ENCODE measurements at places on chromosomes 4 and X. TPM values are rescaled to one million over a fixed set of nuclear protein-coding genes. Genes with fewer than 3 reads are reported as not detected.

DNA sequence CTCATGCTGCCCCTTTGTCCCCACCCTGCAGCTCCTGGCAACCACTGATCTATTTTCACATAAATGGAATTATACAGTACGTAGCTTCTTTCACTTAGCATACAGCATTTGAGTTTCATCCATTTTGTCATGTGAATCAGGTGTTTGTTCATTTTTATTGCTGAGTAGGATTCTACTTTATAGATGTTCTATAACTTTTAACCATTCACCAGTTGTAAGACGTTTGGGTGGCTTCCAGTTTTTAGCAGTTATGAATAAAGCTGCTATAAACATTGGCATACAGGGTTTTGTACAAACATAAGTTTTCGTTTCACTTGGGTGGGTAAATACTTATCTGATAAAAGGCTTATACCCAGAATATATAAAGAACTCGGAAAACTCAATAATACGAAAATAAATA is 102.3 kb upstream of the KLHL13 start:
- DNase-seq = no peak

DNA sequence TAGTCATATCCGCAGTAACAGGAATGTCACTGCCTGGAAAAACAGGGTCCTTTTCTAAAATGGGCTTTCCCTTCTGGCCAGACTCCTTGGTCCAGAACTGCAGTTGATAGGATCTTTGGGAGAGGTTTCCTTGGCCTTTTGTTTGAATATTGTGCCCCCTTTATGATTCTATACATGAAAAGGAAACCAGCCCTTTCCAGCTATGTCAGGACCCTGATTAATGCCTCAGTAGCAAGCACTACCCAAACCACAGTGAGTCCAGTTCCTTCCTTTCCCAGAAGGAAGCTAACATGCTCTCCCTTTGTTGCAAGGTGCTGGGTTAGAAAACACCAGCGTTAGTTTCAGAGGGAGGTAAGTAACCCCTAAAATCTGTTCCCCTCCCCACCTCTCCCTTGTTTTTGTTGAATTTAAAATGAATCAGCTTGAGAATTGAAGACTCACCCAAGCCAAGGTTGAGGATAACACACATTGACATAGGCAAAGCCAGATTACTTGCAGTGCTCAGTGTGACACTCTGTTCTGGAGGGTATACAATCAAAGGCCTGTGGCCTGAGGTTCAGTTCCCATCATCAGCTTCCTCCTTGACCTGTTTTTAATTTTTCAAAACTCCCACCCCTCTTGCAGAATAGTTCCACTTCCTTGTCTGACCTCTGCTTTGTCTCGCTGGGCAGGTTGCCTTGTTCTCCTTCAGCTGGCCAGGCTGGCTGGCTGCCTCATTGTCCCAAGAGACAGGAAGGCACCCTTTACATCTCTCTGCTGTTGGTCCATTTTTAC is 87.6 kb upstream of the PLAC1 start:
- DNase-seq = no peak

DNA sequence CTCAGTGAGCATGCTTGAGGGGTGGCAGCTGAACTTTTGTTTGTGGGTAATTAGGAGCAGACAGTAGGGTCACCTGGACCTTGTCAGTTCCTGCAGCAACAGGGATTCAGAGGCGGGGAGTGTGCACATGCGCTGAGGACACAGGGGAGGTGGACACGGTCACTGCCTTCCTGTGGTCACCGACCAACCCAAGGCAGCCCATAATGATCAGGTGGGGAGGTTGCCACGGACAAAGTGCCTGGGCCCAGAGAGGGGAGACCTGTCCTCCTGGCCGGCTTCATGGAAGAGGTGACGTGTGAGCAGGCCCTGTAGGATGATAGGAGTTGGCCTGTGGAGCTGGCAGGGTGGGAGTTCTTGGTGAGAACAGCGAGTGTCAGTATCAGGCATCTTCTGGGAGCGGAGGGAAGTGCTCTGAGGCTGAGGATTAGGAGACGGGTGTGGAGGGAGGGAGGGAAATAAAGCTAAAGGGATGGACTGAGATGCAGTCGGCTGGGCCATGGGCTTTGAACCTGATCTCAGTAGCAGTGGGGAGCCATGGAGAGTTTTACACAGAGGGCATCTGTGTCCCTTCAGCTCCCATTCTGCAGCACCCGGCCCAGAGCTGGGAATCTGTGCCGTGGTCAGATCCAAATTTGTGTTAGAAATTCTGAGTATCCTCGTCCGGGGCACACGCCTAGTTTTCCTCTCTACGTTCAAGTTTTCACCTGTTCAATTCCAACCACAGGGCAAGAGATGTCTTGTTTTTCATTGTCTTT is 100.0 kb downstream of the PSAPL1 start:
- no peak for DNase-seq

GRCh38 chr4:56733352-56733751 is 52.3 kb upstream of the HOPX start:
- DNase-seq = no peak

DNA sequence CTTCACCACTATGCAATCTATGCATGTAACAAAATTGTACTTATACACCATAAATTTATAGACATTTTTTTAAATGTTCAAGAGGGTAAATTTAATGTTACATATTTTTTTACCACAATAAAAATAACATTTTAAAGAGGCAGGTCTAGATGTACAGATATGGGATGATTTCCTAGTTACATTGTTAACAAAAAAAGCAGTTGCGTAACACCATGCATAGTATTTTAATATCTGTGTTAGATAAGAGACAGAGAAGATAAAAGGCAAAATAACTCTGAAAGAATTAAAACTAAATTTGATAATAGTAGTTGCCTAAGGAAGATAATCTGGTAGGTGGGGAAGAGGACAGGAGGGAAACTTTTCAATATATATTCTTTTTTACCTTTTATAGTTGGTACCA is 9.1 kb upstream of the ATRX start:
- no peak for DNase-seq

- DNase-seq = no peak
Observed at GRCh38 chr4:43146198-43146597, 253.7 kb downstream of the GRXCR1 start.

- no peak for DNase-seq
Observed at GRCh38 chrX:2325076-2325784, 175.5 kb downstream of the DHRSX start.

DNA sequence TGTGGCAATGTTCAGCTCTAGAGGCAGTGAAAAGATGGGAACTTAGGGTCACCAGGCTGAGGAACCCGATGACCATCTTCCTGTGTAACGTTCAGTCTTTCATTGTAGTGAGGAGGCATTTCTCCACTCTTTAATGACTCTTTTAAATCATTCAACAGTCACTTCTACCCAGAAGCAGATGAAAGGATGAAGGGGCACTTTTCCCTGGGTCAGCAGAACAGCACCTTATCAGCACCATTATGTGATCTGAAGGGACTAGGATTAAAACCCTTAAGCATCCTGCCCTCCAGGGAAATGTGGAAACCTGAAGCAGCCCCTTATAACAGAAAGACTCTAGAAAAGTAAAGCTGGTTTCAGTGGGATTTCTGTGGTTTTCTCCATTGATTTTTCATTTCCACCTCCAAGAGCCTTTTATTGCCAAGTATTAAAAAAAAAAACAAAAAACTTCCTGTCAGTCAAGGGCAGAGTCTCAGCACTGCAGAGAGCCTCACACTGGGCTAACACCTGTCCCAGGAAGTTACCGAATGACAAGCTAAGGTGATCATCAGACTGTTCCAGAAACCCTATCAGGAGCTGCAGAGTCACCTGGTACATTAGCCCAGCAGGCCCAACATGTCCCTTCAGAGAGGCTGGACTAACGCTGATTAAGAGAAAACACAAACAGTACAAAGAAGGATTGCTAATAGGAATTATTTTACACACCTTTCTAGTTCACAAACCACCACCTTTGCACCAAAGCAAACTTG is 185.9 kb downstream of the SHROOM3 start:
- no peak for DNase-seq

DNA sequence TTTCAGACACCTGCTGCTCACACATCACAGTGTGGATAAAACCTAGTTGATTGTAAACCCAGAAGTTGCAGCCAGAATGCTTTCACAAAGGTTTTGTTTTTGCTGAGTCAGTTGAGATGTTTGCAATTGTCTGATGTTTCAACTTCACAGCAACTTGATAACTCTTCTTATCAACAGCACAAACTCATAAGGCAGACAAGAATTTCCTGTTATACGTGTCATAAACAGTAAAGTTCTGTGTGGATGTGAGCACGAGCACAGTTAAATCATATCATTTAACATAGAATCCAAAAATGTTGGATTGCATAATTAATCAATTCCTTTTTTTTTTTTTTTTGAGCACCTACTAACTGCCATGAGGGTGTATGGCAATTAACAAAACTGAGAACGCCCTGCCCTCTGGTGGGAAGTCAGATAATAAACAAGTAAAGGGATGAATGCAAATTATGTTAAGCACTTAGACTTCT is 512.2 kb downstream of the PDHA2 start:
- no peak for DNase-seq

- no peak for DNase-seq
Observed at GRCh38 chr4:165814256-165815020, 58.6 kb upstream of the TLL1 start.

- no peak for DNase-seq
Observed at GRCh38 chr4:175514174-175514573, 297.9 kb downstream of the GPM6A start.

DNA sequence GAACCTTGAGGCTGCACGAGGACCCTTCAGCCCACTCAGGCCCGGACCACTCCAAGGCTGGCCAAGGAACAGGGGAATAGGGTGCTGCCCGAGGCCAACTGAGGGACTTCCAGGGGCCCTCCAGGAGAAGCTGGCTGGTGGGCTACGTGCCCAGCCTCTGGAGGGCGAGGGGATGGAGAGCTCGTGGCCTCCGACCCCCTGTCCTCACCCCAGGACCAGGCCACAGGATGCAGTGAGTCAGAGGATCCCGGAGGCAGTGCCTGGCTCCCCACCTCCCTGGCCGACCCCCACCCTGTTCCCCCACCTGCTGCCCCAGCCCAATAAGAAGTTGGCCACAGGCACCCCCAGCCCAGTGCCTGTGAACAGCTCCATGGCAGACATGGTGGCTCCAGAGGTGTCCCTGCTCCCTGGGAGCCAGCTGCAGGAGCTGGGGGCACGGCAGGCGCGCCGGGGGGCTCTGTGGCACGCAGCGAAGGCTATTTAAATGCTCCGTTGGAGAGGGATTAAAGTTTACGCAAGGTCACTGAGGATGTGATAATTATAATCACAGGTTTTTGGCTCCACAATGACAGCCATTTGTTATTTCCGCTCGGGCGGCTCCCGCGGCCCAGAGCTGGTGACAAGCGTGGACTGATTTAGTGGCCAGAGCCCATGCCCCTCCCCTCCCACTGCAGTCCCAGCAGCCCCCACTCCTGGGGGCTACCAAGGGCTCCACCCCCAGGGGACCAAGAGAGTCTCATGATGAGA is 95.7 kb upstream of the NKX1-1 start:
- no peak for DNase-seq

GRCh38 chrX:15749642-15750610 is 11.9 kb downstream of the CA5B start:
- DNase-seq = no peak

DNA sequence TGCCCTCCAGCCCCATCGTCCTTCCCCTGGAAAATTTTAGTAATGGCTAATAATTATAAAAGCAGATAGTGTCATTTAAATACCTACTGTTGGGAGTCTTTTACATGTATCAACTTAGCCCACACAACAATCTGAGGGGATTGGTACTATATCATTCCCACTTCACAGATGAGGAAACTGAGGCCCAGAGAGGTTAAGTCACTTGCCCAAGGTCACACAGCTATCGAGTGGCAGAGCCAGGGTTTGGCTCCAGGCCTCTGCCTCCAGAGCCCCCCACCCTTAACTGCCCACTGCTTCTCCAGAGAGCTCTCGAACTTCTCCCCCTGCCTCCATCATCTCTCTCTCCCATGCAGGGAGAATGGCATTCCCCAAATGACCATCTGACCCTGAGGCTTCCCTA is 7.4 kb downstream of the C4orf50 start:
- no peak for DNase-seq

DNA sequence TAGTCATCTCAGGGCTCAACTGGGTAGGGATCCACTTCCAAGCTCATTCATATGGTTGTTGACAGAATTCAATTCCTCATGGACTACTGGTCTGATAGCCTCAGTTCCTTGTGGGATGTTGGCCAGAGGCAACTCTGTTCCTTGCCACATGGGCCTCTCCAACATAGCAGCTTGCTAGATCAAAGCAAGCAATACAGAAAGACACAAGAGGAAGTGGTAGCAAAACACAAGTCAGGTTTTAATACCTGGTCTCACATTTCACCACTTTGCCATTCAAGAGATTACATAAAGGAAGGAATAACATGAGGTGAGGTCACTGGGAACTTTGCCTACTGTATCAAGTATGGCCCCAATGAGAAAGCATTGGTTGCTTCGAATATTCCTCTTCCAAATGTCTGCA is 79.2 kb downstream of the PRSS12 start:
- DNase-seq = no peak

DNA sequence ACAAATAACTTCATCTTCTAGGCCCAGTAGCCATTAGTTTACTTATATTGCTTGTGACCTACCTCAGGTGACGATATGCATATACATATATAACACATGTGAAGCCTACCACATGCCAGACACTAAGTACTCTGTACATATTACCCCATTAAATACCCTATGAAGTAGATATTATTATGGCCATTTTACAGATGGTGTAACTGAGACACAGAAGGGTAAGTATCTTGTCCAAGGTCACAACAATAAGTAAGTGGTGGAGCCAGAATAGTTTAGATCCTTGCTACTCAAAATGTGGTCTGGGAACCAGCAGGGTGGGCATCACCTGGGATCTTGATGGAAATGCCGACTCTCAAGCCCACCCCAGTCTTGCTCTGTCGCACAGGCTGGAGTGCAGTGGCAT is 78.1 kb upstream of the RAPGEF2 start:
- no peak for DNase-seq

- no peak for DNase-seq
Observed at GRCh38 chrX:150421816-150422215, 58.7 kb downstream of the MAMLD1 start.

DNA sequence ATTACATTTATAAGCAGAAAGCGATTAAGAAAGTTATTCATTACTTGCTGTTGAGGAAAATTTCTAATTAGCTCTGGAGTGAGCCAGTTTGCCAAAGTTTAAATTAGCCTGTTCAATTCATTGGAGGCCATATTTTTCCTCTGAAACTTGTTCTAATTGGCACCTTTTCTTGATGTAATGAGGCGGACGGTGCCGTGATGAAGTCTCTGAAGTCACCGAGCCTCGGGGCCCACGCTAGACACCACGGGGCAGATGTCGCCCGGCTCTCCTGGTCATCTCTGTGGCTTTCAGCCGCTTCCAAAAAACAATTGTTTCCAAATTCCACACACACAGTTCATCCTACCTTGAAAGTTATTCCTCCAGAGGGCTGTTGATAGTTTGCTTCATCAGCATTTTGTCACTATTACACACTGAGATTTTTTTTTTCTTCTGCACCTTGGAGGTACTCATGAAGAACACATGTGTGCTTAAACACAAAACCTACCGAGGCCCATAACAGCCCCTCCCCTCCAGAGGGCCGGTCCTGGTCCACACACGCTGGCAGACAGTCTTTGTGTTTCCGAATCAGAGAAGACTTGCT is 3.9 kb upstream of the CTAG2 start:
- no peak for DNase-seq

Gene TEX11
- polyA plus RNA-seq = 0.08 TPM

Gene GLRA3
- not detected for polyA plus RNA-seq

Gene FGFR3
- 59.6 TPM for polyA plus RNA-seq

Gene EGFL6
- polyA plus RNA-seq = 25.2 TPM

Gene VSIG1
- 0.90 TPM for polyA plus RNA-seq

Gene KCNE5
- polyA plus RNA-seq = 5.2 TPM

All from right renal cortex interstitium (tissue), 3 donors.